ENCODE measurements at places on chromosomes 7 and 10.

DNA sequence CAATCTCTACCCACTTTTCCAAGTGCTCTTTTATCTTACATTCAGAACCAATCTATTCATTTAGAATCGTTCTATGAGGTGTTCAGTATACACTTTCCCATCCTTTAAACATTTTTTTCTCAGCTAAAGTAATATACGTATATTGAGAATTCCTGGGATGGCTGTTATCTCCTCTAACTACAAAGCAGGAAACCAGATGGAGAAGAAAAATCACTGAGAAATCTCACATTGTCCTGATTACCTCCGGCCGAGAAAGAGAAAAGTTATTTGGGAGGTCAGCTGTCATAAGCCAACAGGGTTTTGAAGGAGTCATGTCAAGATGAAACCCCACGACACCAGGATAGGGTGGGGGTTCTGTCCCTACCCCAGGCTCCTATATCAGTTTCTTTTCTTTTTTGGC is 99.2 kb upstream of the KDM7A start:
- no peak for DNase-seq

- no peak for DNase-seq
Observed at GRCh38 chr7:2199956-2200583, 32.7 kb downstream of the MAD1L1 start.

DNA sequence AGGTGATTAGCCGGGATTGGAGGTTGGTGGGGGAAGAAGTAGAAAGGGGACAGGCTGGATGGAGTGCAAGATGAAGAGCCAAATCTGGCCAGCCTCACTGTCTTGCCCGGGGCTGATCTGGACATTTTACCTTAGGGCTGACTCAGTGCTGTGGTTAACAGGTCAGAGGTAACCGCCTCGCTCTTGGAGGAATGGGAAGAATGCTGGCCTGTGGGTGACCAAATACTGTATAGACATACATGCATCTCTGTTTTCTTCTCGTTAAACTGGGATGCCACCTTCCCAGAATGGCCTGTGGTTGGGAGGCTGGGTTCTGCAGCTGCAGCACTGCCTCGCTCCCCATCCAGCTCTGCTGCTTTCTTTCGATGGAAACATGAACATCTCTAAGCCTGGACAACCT is 120.0 kb downstream of the SEC23IP start:
- no peak for DNase-seq

DNA sequence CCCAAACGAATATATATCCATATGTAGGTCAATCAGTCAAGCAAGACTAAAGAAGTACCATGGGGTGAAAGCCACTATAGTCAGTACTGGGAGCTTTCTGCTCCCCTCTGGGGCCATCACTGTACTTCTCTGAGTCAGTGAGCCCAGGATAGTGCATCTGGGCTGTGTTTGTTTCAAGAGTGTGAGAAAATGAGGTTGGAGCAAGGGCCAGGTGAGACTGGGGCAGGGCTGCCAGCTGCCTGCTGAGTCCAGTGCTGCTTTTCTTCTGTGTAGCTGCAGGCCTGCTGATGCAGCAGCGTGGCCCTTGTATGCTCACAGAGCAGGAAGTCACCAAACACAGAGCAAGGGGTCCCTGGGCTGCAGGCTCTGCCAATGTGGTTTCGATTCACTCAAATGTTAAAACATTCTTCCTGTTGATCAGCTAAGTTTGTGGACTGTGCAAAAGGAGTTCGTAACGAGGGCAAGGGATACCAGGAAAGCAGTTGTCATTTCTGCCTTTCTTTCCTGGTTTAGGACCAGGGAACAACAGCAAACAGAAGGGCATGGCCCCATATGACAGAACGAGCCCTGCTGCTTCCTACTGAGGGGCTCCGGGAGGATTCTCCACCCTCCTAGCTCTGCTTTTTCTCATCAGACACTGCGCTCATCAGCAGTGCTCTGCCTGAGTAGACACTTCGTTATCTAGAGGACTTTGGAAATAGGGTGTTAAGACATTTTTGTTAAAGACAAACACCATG is 65.4 kb upstream of the TNS3 start:
- no peak for DNase-seq

DNA sequence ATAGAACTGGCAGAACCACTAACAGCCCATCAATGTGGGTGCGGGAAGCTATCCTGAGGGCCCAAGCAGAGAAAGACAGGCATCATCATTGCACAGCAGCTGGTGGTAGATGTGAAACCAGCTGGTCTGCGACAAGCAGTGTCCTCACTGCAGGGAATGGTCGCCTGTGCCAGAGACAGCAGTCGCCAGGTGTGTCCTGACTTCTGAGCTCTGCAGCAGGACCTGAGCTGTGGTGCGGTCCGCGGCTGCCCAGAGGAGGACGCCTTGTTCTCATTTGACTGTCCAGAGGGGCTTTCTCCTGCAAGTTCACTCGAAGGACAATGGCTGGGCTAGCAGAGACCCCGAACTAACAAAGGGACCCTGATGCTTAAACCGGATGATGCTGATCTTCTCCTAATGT is 97.4 kb downstream of the LRRC18 start:
- DNase-seq: no peak

DNA sequence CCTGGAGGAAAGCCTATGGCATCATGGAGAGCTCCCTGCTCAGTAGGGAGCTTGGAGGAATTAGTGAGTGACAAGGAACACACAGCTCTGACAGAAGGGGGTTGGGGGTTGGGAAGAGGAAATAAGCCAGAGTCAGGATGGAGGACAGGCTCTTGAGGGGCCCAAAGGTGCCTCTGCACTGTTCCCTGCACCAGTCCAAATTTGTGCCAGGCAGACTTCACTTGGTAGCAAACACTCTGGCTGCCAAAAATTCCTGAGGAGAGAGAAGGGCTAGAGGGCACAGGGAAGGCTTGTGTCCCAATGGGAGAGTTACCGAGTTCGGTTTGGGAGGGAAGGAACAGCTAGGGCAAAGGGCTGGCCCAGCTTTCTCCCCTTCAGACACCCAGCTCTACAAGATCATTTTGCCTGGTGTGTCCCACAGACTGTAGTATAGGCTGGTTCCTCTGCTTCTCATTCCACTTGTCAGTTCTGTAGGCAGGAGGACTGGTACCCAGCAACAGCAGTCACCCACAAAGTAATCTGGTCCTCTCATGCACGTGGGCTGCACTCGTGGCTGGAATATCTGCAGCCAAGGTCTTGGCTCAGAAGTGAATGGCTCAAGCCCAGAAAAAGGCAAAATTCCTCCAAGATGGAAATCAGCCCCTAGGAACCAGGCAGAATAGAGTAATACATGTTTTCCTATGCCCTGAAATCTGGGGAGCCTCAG is 8.0 kb upstream of the KCNIP2 start:
- DNase-seq: no peak

DNA sequence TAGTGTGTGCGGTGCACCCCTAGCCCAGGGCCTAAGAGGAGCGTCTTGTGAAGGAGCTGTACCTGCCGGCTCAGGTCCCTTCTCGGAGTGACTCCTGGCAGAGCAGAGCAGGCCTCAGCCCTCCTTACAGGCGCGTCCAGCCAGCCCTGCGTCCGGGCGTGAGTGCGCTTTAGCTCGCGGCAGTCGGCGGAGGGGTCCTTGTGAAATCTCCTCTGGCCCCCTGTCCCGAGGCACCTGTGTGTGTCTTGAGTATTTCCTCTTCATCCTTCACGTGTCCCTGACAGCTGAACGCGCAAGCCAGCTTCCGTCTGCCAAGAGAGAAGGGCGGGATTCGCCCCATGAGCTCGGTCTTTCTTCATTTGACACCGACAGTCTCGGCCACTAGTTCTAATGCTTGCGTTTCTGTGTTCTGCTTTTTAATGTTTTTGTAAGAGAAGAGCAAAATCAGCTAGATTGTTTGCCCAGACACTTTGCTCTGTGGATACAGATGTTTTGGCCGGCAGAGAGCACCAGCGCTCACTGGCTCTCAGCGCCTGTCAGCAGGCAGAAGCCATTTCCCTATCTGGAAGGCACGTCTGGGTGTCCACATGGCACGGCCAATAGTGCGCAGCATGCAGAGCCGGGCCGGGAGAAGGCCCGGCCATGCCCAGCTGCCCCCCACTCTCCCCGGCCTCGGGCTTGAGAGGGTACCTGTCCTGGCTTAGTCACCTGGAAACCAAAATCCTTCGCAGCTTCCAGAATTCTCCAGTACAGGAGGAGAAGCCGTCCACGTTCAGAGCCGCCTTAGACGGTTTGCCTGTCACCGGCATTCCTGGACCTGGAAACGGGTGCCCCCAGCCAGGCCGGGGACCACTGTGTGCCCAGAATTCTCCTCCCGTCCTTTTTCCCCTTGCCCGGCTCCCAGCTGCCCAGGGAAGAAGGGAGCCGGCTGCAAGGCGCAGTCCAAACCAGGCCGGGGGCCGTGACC is 7.0 kb downstream of the GET4 start:
- DNase-seq: no peak

- DNase-seq: no peak
Observed at GRCh38 chr7:119711104-119711503, 561.9 kb upstream of the KCND2 start.

DNA sequence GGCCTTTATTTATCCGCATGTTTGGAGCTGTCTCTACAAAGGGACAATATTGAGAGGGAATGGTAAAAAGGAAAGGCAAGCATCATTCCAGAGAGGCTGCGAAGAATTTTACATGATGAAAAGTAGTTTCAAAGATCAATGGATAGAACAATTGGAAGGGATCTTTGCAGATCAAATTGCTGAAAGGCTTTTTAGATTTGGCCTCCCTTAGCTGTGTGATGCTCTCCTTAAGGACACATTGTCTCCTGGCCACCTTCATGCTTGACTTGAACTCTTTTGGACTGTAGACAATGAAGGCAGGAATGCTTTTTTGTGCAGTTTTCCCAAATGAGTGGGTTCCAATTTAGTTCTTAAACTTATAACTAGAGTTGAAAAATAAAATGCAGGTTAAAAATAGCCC is 344.7 kb downstream of the ARL4A start:
- DNase-seq: no peak

- no peak for DNase-seq
Observed at GRCh38 chr10:89566095-89566950, 30.9 kb upstream of the SLC16A12 start.

GRCh38 chr10:21526860-21527597 is 1.5 kb upstream of the SKIDA1 start:
- peak; percentile 57 for DNase-seq

DNA sequence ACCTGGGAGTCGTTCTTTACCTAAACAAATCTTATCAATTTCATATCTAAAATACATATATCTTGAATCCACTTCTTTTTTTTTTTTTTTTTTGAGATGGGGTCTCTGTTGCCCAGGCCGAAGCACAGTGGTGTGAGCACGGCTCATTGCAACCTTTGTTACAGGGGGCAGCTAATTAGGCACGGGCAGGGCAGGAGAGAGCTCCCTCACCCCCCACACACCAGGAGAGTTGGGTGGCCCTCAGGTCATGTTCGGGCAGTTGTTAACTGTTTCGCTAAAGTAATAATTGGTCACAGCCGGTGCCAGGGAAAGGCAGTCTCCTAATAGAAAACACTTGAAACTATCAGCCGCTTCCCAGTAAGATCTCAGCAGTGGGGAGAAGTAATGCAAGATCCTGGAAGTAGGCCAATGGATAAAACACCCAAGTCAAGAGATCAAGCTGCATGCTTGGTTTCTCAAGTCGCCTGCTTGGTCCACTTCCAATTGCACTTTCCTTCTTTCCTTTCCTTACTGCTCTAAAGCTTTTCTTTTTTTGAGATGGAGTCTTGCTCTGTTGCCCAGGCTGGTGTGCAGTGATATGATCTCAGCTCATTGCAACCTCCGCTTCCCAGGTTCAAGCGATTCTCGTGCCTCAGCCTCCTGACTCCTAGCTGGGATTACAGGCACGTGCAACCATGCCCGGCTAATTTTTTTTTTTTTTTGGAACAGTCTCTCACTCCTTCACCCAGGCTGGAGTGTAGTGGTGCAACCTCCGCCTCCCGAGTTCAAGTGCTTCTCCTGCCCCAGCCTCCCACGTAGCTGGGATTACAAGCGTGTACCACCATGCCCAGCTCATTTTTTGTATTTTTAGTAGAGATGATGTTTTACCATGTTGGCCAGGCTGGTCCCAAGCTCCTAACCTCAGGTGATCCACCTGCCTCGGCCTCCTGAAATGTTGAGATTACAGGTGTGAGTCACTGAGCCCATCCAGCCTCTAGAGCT is 21.3 kb upstream of the EFCAB10 start:
- no peak for DNase-seq
